Fibroblast of gingiva (primary cell): ENCODE measurements at places on chromosomes 1 and 21.

DNA sequence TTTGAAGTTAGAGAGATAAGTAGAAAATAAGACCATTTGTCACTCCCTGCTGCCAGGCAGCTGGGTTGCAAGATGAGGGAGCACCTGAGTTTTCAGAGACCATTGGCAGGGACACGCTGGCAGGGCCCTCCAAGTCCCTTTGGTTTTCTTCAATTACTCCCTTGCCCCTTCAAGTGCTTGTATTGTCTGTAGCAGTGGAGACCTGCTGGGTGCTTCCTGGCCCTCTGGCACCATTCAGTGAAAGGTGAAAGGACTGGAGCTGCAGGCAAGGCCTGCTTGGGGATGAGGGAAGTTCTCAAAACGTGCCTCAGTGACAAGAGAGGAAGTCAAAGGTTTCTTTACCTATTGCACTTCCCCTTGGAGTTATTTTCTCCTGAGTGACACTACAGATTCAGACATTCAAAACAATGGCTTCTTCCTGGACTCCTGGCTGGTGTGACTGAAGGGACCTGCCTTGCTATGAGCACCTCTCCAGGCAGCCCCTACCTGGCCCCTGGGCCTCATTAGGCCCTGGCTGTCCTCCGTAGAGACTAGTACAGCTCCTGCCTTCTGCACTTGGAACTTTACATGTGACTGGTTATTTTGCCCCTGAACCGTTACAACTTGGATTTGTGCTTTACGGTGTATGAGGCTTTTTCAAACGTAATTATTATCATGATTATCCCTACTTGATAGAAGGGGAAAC, 100.1 kb downstream of the C1orf21 start:
- no peak for DNase-seq

DNA sequence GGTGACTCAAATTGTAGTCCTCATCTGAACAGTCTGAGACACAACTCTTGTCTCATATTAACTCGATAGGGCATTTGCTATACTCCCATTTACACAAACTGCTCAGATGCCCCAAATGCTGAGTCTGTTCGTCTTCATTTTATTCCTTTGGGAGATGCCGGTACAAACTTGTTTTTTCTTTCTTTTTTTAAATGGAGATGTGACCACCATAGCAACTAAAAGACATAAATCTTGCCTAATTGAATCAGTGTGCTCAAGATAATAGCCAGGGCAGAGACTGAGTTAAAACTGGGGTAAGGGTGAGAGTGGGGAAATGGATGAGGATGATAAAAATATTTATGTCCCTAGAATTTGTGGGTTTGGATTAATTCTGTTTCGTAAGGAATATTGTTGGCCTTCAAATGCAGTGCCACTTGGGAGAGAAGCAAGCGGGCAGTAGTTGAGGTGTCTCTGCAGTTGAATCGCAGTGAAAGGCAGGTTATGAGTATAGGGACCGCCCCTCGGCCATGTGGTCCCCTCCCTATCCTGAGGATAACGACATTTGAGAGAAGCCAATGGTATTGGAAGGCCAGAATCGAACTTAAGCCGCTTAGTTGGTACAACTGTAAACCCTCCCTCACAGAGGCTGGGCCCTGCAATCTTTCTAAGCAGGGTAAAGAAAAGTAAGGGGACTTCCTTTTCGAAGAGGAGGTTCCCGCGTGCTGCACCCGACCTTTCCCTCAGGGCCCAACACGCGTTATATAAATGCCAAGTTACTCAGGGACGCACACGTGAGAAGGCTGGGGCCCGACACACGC, 859 bp upstream of the LRRC8B start:
- peak; percentile 46 for DNase-seq

GRCh38 chr1:220300442-220301121, 28.3 kb upstream of the RAB3GAP2 start:
- peak; percentile 86 for DNase-seq

GRCh38 chr1:94892604-94893254, 34.2 kb downstream of the CNN3 start:
- no peak for DNase-seq

DNA sequence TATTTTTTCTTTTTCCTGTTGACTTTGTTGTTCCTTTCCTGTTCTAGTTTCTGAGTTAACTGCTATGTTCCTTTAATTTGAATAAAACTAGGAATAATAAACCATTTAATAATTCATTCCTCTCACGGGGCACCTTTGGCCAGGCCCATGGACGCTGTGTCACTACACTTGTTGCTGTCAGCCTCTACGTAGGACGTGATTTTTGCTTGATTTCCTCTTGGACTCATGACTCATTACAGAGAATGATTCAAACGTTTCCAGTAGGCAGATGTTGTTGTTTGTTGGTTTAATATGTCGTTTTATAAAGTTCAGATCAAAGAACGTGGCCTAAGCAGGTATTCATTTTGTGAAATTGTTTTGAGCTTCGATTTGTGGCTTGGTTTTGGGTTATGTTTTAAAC, 9.1 kb upstream of the SLC19A1 start:
- peak; percentile 44 for DNase-seq

GRCh38 chr1:234726359-234726943, 116.5 kb upstream of the IRF2BP2 start:
- no peak for DNase-seq

DNA sequence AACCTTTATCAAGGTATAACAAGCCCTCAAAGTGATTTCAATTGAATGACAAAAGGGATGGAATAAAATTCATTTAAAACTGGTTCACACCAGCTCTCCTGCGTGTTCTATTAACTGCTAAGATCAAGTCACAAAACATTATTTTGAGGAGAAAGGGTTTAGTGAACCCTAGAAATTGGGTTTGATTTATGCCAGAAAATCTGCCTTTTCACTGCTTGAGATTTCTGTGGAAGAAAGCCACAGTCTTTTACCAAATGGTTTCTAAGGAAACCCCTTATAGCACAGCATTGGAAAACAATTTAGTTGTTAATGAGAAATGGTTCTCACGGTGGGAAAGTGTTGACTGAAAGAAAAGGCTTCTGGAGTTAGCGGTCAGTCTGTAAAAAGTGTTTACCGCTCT, 43.6 kb upstream of the DPH5 start:
- no peak for DNase-seq

DNA sequence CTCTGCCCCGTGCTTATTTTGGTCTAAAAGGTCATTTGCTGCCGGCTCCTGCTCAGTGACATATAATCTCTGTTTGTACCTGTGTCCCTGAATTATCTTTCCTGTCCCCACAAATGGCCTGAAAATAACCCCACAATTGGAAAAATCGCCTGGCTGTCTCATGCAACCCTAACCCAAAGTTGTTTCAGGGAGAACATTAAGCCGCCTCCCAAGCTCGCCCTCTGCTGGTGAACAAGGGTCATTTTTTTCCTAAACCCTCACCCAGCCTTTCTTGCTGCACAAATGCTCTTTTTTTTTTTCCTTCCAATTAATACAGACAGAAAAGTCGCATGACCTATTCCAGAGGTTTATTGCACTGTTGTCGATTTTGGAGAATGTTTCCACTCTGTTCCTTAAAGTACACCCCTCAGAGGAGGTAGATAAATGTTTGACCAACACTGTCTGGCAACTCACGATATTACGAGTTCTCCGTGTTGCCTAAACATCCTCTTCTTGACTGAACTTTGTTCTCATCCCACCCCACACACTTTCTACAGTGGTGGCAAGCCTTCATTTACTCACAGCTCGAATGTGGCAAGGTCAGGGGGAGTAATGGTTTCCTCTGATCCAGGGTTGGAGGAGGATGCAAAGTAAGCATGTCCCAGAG, 148.7 kb downstream of the ZZZ3 start:
- DNase-seq: peak; percentile 67

DNA sequence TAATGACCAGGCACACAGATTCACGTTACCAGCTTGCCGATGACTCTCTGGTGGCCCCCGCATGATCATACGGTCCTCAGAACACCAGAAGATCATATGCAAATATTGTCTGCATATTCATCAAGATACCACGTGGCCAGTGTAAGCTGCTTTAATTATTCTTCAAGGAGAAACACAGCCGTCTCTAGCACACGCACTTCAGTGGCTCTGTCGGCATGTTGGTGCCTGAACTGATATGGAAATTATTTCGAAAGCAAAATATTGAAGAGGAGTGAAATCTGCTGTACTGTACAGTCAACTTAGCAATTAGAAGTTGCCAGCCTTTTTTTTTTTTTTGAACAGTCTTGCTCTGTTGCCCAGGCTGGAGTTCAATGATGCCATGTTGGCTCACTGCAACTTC, 5.9 kb upstream of the KIF26B start:
- DNase-seq: no peak

DNA sequence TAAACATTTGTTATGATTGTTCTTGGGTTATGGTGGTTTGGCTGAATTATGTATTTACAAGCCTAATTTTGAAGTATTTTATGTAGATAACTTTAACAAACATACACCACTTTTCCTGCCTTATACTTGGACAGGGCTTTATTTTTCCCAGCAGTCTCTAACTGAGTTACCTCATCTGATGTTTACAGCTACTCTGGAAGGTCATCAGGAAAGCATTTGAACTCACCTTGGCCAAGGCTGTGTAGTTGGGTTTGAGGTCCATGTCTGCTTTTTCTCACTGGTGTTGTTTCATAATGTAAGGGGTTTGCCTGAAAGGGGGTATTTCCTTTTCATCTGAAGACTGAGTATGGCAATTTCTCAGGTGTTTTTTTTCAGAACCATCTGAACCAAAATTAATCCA, 193.5 kb downstream of the RWDD3 start:
- no peak for DNase-seq

DNA sequence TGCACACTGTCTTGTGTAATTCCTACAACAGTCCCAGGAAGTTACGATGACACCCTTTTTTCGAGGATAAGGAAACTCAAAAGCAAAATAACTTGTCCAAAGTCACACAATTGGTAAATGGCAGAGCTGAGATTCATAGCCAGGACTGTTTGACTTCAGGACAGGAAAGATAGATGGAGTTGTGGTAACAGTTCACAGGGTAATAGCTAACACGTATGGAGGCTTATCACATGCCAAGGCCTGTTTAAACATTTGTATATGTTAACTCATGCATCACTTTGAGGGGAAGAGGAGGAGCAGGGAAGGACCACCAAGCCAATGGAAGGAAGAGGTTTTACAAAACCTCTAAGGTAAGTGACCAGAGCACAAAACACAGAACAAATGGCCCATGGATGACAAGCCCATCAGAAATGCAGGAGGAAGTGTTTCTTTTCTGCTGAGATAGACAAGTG, 2.8 kb downstream of the DHCR24 start:
- peak; percentile 54 for DNase-seq

GRCh38 chr21:45713613-45714012, 70.1 kb downstream of the PCBP3 start:
- DNase-seq: no peak

DNA sequence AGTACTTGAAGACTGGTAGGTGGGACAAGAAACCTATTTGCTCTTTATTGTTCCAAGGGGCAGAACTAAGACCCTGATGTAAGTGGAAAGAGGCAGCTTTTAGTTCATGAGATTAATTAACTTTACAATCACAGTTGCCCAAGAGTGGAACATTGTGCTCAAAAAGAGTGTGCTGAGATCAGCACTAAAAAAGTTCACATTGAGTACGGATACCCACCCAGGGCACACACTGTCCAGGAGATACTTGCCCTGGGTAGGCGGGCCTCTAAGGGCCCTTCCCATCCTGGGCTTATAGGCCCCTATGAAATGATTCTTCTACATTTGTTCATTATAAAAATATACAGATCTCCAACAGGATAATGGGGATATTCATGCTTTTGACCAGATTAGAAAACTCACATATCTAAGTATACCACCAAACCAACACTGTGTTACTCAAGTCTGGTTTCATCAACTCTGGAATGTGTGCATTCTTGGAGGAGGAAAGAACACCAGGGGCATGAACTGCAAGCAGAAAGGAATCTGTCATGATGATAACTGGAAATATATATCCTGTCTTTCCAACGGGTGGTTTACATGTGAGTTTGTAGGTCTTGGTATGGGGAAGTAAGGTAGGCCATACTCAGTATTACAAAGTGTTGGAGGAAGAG, 626.2 kb downstream of the SMYD3 start:
- peak; percentile 85 for DNase-seq

DNA sequence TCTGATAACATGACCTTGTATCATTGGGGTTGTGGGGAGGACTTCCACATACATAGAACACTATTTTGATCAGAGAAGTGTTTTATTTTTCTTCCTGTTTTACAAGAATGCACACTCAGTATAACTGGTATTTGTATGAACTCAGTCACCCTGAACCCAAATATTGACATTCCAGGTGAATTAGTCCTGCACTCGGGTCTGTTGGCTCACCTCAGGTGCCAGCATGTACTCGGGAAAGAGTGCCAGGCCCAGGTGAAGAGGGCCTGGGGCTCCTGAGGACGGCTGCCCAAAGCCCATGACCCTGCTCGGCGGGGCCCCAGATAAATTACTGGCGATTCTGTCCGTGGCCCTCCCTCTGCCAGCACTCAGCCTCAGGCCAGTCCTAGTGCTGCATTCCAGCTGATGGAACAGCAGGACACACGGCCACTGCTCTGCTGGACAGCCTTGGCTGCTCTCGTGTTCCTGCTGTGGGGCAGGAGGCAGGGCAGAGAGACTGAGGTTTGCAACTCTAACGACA, 75.4 kb upstream of the TMPRSS2 start:
- no peak for DNase-seq

DNA sequence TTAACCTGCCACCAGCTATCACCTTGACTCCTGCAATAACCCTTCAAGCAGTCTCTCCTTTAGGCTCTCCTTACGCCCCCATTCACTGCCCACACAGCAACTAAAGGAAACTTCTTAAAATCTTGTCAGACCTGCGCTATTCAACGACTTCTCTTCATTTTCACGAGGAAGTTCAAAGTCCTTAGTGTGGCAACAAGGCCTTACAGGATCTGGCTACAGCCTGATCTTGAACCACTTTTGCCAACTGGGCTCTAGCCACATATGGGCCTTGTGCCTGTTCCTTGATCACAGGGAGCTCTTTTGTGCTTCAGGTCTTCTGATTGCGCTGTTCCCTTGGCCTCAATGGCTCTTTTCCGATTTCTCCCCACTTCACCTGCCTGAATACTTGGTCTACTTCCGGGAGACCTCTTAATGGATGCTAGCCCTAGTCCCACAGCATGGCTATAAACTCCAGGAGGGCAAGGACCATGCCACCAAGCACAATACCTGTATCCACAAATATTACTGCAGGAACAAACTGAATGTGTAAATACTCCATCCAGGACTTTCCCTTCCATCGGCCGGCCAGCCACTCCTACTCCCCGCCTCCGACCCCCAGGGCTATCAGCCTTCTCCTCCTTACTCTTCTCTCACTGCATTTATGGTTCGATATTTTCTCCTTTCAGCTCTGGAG, 2.3 kb upstream of the CTNNBIP1 start:
- no peak for DNase-seq

DNA sequence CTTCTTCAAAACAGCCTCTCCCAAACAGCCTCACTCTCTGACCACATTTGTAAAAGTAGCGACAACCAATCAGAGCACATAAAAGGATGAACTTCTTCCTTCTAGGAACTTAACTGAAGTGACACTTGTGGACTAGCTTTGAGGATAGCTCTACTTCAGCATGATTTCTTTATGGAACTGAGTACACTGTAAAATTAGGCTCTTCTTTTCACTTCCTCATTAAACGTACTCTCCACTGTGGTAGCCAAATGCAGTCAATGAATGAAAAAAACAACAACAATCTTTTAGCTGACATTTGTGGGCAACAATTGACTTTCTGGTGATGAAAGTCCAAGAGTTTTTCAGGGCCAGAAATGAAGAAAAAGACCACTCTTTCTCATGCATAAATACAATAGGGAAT, 9.6 kb downstream of the LRRC53 start:
- DNase-seq: no peak
